ENCODE measurements at places on chromosomes 7 and 10. TPM values are rescaled to one million over a fixed set of nuclear protein-coding genes. Genes with fewer than 3 reads are reported as not detected.

- DNase-seq, result no peak
- no peak overlapping the region for H3K4me3 ChIP-seq
- no peaks in the 10 kb centered on the region for H3K36me3 ChIP-seq
- no peaks in the 10 kb centered on the region for H3K4me1 ChIP-seq
- H3K27me3 ChIP-seq, result peaks cover 7% of the 10 kb centered on the region
- H3K27ac ChIP-seq, result no peak overlapping the region
These were observed 63.5 kb downstream of the LGI1 start for GRCh38 chr10:93821051-93821772.

- no peaks in the 10 kb centered on the region for H3K36me3 ChIP-seq
- no peak overlapping the region for H3K4me3 ChIP-seq
- H3K27ac ChIP-seq, result no peak overlapping the region
These were observed 55.5 kb upstream of the ABLIM1 start for GRCh38 chr10:114713525-114714090.

DNA sequence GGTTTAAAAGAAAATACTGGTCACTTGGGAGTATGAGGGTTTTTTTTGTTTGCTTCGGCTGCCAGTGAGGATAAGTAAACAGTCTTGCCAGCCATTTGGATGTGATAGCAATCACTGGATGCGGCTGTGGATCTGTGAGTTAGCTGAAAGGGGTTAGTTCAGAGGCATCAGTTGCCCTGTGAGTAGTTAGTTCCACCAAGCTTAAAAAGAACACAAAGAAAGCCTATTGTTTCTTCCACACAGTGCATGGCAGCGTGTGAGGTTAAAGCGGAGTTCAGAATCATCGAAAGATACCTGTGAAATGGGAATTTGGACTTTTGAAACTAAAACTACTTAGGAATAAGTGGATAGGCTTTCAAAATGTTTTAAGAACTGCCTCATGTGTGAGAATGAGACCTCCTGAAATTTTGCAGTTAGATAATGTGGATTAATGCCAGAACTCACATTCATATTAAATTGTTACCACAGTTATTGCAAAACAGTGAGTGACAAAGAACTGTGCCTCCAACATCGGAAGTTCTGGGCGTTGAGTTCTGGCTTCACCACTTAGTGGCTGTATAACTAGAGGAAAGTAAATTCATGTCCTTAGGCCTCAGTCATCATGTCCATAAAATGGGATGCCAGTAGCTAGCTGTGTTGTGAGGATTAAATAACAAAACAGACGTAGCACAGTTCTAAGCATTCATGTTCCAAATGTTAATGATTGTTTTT lies 31.3 kb downstream of the KIAA1217 start:
- no peak overlapping the region for H3K4me3 ChIP-seq
- H3K27ac ChIP-seq, result no peak overlapping the region
- DNase-seq, result no peak
- H3K27me3 ChIP-seq, result no peaks in the 10 kb centered on the region

DNA sequence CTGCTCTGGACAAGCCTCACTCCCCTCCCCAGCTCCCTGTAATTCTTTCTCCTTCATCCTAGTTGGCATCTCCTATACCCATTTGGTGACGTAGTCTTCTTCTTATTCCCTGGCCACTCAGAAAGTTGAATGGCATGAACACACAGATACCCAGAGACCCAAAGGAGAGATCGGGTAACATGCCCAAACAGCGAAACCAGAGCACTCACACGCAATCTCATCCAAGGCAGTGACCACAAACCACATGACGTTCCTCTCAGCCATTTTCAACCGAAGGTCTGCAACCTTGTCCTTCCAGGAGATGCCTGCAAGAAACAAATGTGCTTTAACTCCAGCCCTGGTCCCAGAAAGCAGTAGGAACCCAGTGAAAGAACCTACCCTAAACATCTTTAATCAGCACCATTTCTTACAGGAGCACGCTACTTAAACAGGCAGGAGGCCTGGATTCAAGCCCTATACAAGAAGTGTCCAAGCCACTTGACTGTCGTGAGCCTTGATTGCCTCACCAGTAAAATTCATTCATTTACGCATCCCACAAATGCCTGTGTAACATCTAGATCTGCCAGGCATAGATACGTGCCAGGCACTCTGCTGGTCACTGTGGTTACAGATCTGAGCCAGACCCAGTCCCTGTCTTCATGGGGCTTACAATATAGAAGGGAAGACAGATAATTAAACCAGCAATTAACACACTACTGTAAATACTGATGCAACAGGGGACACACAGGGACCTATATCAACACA lies 37.1 kb downstream of the XPNPEP1 start:
- H3K4me1 ChIP-seq, result no peaks in the 10 kb centered on the region
- no peak overlapping the region for H3K27ac ChIP-seq
- no peaks in the 10 kb centered on the region for H3K27me3 ChIP-seq
- peaks cover 62% of the 10 kb centered on the region for H3K36me3 ChIP-seq
- no peak overlapping the region for H3K4me3 ChIP-seq

DNA sequence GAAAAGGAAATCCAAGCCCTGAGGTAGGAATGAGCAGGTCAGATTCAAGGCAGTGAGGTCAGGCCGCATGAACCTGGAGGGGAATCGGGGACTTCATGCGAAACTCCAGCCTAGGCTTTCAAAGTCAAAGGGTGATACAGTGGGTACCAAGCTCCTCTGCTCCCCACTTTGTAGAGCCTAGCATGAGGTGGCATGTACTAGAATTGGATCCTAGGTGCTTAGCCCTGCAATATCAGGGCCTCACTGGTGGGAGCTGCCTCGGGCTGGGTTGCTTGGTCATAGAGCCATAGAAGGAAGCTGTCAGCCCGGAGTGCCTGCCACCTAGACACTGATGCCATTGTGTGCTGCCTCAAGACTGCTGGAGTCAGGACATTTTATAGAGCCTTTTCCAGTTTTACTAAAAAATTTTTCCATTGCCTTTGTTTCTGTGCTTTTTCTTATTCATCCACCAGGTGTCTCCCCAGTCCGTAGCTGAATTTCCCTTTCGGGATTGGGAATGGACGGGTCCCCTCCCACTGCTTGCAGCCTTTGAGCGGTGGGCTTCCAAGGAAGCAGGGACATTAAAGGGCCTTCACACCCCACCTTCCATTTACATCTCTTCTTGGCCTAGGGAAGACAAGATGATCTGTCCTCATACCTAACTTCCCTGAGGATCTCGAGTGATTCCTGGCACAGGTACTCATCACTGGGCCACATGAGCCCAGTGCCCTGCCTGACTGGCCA lies 5.5 kb upstream of the LZTS2 start:
- no peak for DNase-seq
- no peak overlapping the region for H3K4me3 ChIP-seq
- H3K27me3 ChIP-seq, result no peaks in the 10 kb centered on the region
- H3K27ac ChIP-seq, result no peak overlapping the region

GRCh38 chr7:2006921-2007381 lies 225.8 kb downstream of the MAD1L1 start:
- no peaks in the 10 kb centered on the region for H3K36me3 ChIP-seq
- no peaks in the 10 kb centered on the region for H3K27me3 ChIP-seq
- no peaks in the 10 kb centered on the region for H3K4me1 ChIP-seq

- DNase-seq, result no peak
- H3K4me3 ChIP-seq, result no peak overlapping the region
- no peak overlapping the region for H3K27ac ChIP-seq
These were observed 176.0 kb downstream of the SKAP2 start for GRCh38 chr7:26688388-26688787.

- DNase-seq, result no peak
- no peak overlapping the region for H3K4me3 ChIP-seq
- no peaks in the 10 kb centered on the region for H3K4me1 ChIP-seq
- no peaks in the 10 kb centered on the region for H3K27me3 ChIP-seq
These were observed 111.7 kb downstream of the PODXL start for GRCh38 chr7:131444683-131445082.

DNA sequence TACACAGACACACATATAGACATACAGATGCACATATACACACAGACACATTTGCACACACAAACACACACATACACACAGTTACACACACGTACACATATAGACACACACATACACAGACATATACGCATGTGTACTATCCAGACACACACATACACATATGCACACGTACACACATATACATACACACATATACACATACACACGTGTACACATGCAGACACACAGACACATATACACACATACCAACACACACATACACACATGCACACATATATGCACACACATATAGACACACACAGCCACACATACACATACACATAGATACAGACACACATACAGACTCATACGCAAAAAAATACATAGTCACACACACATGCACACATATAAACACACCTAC lies 184.2 kb downstream of the PFKFB3 start:
- H3K27me3 ChIP-seq, result no peaks in the 10 kb centered on the region
- DNase-seq, result no peak
- H3K36me3 ChIP-seq, result no peaks in the 10 kb centered on the region
- peaks cover 11% of the 10 kb centered on the region for H3K4me1 ChIP-seq

- H3K27ac ChIP-seq, result no peak overlapping the region
- no peak overlapping the region for H3K4me3 ChIP-seq
- H3K36me3 ChIP-seq, result no peaks in the 10 kb centered on the region
These were observed 52.6 kb downstream of the PFKP start for GRCh38 chr10:3119796-3120459.

DNA sequence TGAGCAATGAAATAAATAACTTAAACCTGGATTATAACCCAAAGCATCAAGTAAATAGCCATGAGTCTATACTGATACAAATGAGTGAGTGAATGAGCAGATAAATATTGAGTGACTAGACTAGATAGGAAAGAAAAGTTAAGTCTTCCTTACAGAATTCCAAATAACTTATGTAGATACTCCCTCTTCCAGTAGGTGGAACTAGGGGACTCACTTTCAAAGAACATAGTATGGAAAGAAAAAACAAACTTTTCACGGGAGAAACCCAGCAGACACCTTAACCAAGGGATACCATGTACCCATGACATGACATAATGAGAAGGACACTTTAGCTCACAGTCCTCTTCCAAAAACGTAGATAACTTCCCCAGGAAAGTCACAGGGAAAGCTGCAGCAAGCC lies 32.2 kb downstream of the CSGALNACT2 start:
- DNase-seq, result no peak
- no peak overlapping the region for H3K4me3 ChIP-seq
- H3K27me3 ChIP-seq, result no peaks in the 10 kb centered on the region
- peaks cover 51% of the 10 kb centered on the region for H3K36me3 ChIP-seq
- H3K27ac ChIP-seq, result no peak overlapping the region
- H3K4me1 ChIP-seq, result peaks cover 9% of the 10 kb centered on the region

GRCh38 chr7:149880638-149881311 lies 7.0 kb downstream of the ATP6V0E2 start:
- H3K27me3 ChIP-seq, result no peaks in the 10 kb centered on the region
- no peak for DNase-seq
- H3K27ac ChIP-seq, result no peak overlapping the region
- no peaks in the 10 kb centered on the region for H3K36me3 ChIP-seq
- no peak overlapping the region for H3K4me3 ChIP-seq
- H3K4me1 ChIP-seq, result no peaks in the 10 kb centered on the region

- no peak for DNase-seq
- no peak within 1 kb of the TSS for H3K4me3 ChIP-seq
- H3K27ac ChIP-seq, result no peak within 1 kb of the TSS
- no peaks in the 10 kb centered on the region for H3K36me3 ChIP-seq
- H3K27me3 ChIP-seq, result no peaks in the 10 kb centered on the region
- no peaks in the 10 kb centered on the region for H3K4me1 ChIP-seq
These were observed at the start of gene GPRIN2 for GRCh38 chr10:46556515-46557318. Gene GPRIN2, minus strand, starts transcription at chr10:46556658. Its CDS starts 5,922 bp downstream, at chr10:46550736.

- H3K4me1 ChIP-seq, result no peaks in the 10 kb centered on the region
- H3K27ac ChIP-seq, result no peak overlapping the region
- no peaks in the 10 kb centered on the region for H3K36me3 ChIP-seq
- no peaks in the 10 kb centered on the region for H3K27me3 ChIP-seq
These were observed 106.6 kb upstream of the YAE1 start for GRCh38 chr7:39459636-39460035.

DNA sequence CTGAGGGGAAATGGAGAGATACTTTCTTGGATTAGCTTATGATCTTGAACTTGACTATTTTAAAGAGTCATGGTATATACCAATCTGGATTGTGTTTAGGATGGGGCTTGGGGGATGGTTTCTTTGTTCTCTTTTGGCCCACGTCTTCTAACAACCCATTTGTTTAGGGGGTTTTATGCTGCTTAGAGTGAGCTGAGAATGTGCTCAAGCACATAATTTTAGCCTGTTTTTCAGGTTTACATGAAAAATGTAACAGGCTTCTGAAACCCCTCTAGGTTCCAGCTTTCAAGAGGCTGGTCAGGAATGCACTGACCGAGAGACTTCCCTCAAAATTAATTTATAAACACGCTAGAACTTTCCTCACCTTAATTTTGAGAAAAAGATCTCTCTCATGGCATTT lies 94.3 kb downstream of the AUTS2 start:
- DNase-seq, result no peak
- no peak overlapping the region for H3K4me3 ChIP-seq
- H3K4me1 ChIP-seq, result peaks cover 17% of the 10 kb centered on the region
- H3K27ac ChIP-seq, result no peak overlapping the region
- no peaks in the 10 kb centered on the region for H3K27me3 ChIP-seq
- H3K36me3 ChIP-seq, result no peaks in the 10 kb centered on the region

DNA sequence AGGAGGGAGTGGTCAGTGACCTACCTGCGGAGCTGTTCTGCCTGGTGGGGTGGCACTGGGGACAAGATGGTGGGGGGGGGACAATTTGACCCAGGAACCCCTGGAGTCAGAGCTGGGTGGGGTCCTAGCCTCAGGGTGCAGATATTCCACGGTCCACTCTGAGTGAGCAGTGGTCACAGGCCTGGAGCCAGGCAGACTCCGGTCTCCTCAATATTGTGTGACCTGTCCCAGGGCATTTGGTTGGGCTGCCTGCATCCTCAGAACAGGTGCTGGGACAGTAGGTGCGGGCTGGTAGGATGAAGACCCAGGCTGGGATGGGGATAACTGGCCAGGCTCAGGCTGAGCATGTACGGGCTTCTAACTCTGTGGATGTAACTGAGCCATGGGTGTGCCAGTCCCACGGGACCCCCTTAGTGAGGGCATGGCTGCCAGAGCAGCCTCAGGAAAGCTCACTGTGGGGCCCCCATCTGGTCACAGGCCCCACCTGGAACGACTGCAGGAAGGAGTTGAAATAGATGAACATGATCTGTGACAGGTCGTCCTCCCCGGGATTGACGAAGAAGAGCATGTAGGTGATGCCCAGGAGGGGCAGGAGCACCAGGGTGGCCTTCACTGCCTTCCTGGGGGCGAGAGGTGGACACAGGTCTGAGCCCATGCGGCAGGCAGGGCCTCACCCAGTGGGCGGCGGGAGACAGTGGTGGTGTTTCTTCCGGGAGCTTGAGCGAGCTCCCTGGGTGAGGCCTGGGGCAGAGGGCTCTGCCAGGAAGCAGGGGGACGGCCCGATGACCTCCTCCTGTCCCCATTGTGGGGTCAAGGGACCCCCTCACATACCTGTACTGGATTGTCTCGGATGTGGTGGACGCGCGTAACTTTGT lies 26.9 kb downstream of the CRHR2 start:
- no peaks in the 10 kb centered on the region for H3K27me3 ChIP-seq
- H3K4me3 ChIP-seq, result no peak overlapping the region
- H3K36me3 ChIP-seq, result no peaks in the 10 kb centered on the region
- DNase-seq, result no peak

- H3K27me3 ChIP-seq, result no peaks in the 10 kb centered on the region
- H3K4me3 ChIP-seq, result no peak overlapping the region
- no peaks in the 10 kb centered on the region for H3K4me1 ChIP-seq
- DNase-seq, result no peak
- no peaks in the 10 kb centered on the region for H3K36me3 ChIP-seq
These were observed 250.7 kb upstream of the ZNF32 start for GRCh38 chr10:43899224-43899959.

Gene DLX6
- total RNA-seq, result not detected

Gene RHOBTB1
- 0.30 TPM for total RNA-seq

Gene C10orf67
- not detected for total RNA-seq

Gene COL26A1
- total RNA-seq, result not detected

Gene NEBL
- 0.05 TPM for total RNA-seq

Gene JCAD
- not detected for total RNA-seq

Gene OR6B1
- total RNA-seq, result not detected

Gene CDK1
- 0.70 TPM for total RNA-seq

Gene PCGF6
- total RNA-seq, result 8.5 TPM

Gene TBL2
- total RNA-seq, result 40.9 TPM

Gene MSMB
- total RNA-seq, result not detected

Gene CYP3A5
- 0.27 TPM for total RNA-seq

Gene PNLIPRP2
- total RNA-seq, result not detected

Measured in naive thymus-derived CD4-positive, alpha-beta T cell (primary cell).